ENCODE measurements at places on chromosomes 7 and 10.

DNA sequence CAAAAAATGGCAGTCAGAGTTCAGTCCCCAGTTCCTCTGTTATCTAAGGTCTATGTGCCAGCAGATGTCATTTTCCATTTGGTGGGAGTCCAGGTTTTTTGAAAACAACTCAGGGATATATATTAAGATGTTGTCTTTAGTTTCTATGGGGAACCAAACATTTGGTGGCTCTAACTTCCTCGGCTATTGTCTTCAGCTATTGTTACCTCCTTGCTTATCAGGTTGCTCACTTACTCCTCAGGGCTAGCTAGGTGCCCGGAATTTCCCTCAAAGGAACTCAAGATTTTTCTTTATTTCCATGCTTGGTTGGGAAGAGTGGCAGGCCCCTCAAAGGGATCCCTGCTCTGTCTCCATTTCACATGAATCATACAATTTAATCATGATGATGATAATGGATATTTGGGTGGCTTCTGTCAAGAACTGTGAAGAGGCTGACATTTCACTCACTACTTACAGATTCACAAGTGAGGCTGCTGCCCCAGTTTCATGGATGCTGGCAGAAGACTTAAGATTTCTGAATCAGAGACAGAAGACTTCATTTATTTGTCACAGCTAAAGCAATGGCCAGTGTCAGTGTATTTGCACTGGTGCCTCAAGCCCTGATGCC, 182.8 kb downstream of the PKD1L1 start:
- no peak for DNase-seq

GRCh38 chr10:45410807-45411606, 37.0 kb downstream of the ALOX5 start:
- no peak for DNase-seq

DNA sequence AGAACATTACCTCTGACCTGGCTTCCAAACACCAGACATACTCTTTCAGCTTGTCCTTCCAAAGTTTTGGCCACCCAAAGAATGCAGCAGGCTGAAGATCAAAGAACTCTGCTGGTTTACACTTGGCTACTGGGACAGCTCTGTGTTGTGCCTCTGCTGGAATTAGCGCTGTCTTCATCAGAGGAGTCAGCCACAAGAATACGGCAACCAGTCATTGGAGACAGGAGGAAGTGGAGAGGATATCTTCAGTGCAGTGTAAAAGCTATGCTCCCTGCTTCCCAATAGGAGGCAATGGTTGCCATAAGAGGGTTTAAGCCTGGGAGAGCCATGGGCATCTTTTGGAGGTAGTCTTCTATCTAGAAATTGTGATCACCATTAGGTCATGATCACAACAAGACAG, 126.7 kb upstream of the WNT16 start:
- no peak for DNase-seq

- DNase-seq = no peak
These were observed 462.0 kb downstream of the GRM8 start for GRCh38 chr7:126790763-126791162.

GRCh38 chr7:22667562-22668239, 59.3 kb upstream of the IL6 start:
- DNase-seq = no peak

DNA sequence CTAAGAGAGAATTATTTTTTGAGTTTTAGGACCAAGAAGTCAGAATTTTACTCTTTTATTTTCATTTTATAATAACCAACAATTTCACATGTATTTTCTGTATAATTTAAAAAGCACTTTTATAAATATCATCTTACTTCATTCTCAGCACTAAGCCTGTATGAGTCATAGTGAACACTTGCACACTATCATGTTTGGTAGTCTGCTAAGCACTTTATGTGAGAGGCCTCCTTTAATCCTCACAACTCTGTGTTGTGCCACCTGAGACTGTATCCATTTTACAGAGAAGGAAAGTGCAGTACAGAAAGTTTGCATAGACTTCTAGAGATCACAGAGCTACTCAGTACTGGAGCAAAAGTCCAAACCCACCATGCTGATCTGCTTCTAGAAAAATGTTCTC, 939.6 kb downstream of the NRG3 start:
- no peak for DNase-seq

DNA sequence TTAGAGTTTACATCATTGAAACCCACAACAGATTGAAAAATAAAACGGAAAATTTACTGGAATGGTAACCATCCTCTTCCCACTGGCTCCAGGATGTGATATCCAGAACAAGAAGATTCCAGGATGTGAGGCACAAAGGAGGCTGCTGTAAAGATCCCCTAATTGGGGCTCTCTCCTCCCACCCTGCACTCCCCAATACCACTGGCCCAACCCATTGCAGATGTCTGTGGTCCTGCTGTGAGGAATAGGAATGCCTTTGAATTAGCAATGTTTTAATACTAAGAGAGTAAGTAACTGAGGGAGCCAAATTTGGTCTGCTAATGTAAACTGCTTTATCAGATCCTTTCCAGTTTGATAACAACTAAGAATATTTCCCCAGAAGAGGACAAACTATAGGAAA, 225.9 kb upstream of the INHBA start:
- DNase-seq = no peak

DNA sequence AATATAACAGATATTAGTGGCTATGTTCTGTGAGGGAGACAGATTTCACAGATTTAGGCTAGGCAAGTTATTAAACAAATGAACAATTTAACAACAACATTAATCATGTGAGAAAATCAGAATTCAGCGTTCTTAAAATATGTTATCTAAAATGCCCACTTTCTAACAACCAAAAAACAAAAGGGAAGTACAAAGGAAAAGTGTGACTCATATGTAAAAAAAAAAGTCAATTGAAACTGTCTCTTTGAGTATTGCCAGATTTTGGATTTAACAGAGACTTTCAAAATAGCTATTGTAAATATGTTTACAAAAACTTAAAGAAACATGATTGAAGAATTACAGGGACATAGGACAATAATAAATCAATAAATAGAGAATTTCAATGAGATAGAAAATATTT, 34.8 kb upstream of the ARHGAP22 start:
- DNase-seq = no peak

- no peak for DNase-seq
These were observed 77.8 kb upstream of the ABI1 start for GRCh38 chr10:26938578-26938977.

DNA sequence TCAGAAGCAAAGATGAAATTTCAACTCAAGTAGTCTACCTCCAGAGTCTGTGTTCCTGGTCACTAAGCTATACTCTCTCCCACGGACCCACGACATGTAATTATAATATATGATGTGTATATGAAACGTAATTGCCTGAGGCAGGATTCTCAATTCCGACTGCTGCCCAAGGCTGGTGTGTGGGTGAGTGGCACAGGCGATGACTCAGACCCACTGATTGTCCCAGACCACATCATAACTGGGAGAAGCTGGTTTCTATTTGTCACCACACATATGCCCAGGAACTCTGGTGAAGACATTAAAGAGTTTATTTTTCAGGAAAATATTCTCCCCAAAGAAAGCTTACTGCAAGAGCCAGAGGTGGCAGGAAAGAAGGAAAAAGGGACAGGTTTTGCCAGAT, 219.3 kb downstream of the JAZF1 start:
- DNase-seq = no peak

GRCh38 chr10:50540069-50540825, 83.5 kb downstream of the SGMS1 start:
- no peak for DNase-seq

DNA sequence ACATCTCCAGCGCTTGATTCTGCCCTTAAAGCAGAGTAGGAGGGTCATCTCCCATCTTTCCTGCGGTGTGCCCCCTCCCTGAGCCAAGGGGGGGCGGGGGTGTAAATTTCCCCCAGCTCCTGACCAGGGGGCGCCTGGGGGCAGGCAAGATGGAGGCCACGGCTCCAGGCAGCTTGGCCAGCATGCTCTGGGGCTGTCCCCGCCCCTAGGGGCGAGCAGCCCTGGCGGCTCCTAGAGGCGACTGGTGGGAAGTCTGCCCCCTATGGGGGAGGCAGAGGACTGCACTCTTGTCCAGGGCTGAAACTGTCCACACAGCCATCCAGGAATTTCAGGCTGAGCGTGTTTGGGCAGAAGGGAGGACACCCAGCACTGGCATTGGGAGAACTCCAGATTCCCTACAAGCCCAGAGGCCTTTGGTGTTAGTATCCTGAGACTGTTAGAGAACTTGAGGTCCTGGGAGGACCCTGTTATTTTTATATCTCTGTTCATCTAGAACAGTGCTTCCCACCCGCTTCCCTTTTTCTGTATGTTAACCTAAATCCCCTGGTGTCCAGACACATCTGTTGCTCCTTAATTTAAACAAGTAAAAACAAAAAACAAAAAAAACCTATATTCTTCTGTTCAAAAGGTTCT, 4.6 kb downstream of the STRA8 start:
- DNase-seq = no peak

DNA sequence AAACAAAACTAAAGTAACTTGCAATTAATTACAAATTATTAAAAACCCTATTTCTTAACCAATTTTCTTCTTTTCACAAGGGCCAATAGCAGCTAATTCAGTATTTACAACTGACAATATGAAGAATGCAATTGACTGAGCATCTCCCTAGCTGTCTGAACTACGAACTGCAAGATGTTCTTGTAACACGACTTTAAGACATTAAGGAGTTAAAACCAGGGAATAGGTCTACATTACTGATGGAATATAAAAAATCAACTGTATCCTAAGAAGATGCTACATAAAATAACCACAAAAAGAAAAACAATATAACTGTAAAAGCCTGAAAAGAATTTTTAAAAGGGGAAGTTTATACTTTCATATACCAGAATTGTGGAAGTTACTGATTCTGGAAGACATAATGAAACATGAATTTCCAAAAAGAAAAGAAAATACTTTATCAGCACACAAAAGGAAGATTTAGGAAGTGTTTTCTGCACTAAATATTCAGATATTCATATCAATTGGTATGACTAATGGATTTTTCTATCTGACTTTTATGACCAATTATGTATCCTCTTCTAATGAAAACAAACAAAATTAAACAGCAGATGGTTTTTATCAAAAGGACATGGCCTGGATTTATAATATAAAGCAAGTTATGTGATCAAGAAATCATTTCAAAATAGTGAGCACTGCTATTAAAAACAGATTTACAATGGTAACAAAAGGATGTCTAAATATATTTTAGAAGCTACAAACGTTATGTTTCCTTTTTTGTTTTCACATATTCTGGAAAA, 1.6 kb downstream of the GPR22 start:
- DNase-seq = no peak

- no peak for DNase-seq
These were observed 94.1 kb downstream of the AOAH start for GRCh38 chr7:36630112-36630650.

- no peak for DNase-seq
These were observed 705 bp downstream of the SLF2 start for GRCh38 chr10:100913470-100913865.

DNA sequence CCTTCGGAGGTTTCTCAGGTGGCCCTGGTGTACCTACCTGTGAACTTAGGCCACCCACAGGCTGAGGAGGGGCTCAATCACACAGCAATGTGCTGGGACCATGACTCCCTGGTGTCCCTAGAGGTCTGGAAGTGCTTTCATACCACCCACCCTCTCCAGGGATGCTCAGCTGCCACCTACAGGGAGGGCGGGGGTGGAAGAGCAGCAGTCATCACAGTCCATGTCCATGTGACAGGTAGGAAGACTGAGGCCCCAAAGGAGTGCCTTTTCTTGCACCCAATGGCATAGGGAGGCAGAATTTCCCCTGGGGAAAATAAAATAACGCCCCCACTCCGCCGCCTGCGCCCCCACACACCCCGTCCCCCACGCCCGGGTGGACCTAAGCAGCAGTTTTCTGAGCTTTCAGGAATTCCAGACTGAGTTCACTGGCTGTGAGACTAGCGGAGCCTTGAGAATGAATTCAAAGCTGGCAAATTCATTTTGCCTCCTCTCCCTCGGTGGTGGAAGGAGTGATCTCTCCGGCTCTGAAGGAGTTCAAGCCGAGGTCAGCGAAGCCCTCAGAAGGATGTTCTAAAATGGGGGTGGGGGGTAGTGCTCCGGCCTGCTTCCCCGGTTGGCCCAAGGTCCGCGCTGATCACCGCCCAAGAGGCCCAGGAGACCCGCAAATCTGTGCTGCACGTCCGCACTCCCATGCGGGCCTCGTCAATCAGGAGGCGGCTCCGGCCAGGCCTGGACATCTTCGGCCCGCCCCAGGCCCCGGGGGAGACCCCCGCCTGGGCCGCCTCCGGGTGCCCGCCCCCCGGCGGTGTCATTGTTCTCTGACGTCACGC, 2.1 kb upstream of the ZMIZ1 start:
- no peak for DNase-seq

GRCh38 chr10:17961551-17962422, 10.1 kb downstream of the SLC39A12 start:
- DNase-seq = no peak

DNA sequence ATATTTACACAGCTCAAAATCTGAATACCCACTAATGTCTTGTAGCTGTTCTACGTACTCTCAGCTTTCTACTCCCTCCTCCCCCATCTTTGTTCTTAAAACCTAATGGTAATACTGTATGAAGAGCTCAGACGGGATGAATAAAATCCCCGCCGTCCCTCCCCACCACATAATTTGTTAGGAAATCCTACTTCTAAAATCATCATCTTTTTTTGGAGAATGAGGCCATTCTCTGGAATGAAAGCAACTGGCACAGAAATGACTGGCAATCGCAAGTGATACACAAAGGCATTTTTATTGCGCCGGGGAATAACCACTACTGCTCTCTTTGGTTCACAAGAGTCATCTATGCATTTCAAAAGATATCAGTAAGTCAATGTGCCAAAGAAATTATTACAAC, 27.3 kb downstream of the SLC35B4 start:
- DNase-seq = no peak

DNA sequence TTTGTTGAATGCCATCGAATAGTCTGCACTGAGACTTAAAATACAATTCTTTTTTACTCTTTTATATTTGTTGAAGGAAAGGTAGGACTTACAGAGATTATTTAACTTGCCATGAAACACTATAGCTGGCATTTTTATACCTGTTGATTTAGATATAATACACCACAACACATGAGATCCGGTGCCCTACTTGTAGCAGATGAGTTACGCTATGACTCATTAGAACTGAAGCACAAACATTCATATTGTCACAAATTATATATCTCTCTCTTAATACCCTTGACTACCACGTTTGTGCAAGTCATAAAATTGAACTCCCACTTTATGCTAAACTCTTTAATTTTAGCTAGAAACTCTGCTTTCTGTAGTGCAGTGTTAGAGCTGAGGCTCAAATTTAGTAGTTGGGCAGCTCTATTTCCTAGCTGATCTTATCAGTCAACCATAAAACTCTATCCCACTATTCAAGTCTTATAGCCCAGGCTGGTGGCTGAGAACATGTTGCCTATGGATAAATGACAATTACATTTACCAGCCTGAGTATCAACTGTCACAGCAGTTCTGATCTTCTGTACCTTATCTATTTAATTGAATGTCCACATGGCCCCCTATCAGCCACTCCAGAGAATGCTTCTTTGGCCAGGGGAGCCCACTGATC, 137.4 kb upstream of the SEMA3D start:
- no peak for DNase-seq

- DNase-seq = no peak
These were observed 225.7 kb upstream of the AOAH start for GRCh38 chr7:36949711-36950600.
